ENCODE measurements at places on chromosomes 3 and 15.

GRCh38 chr3:151769175-151769574, 35.4 kb downstream of the AADACL2 start:
- no peak for DNase-seq
- H3K4me1 ChIP-seq: no peaks in the 10 kb centered on the region
- no peak overlapping the region for H3K4me3 ChIP-seq
- H3K27me3 ChIP-seq: no peaks in the 10 kb centered on the region
- H3K27ac ChIP-seq: no peak overlapping the region
- H3K36me3 ChIP-seq: no peaks in the 10 kb centered on the region

DNA sequence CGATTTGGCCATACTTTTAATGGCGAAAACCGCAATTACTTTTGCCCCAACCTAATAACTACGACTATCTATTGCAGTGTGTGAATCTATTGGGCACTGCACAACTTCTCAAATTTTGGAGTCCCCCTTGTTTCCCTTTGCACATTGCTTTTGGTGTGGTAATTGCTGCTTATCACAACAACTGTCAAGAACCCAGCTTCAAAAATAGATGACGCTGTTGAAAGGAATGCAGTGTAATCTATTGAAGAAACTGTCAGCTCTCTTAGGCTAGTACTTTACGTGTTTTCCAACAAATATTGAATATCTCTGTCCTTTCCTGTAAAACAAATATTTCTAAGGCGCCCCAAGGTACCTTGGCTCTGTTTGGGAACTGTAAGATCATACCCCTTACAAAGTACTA, 222.8 kb upstream of the UBE2E2 start:
- H3K4me3 ChIP-seq: no peak overlapping the region
- H3K27ac ChIP-seq: no peak overlapping the region
- H3K36me3 ChIP-seq: no peaks in the 10 kb centered on the region
- no peaks in the 10 kb centered on the region for H3K27me3 ChIP-seq

- H3K4me1 ChIP-seq: no peaks in the 10 kb centered on the region
- peak overlapping the region; percentile 27 for H3K27ac ChIP-seq
- H3K36me3 ChIP-seq: peaks cover 82% of the 10 kb centered on the region
- DNase-seq: no peak
- no peak overlapping the region for H3K4me3 ChIP-seq
- H3K27me3 ChIP-seq: no peaks in the 10 kb centered on the region
Measured at GRCh38 chr3:46829699-46830208, 33.5 kb downstream of the MYL3 start.

- H3K27me3 ChIP-seq: no peaks in the 10 kb centered on the region
- DNase-seq: no peak
- H3K36me3 ChIP-seq: no peaks in the 10 kb centered on the region
Measured at GRCh38 chr3:152480282-152480953, 211.7 kb downstream of the MBNL1 start.

DNA sequence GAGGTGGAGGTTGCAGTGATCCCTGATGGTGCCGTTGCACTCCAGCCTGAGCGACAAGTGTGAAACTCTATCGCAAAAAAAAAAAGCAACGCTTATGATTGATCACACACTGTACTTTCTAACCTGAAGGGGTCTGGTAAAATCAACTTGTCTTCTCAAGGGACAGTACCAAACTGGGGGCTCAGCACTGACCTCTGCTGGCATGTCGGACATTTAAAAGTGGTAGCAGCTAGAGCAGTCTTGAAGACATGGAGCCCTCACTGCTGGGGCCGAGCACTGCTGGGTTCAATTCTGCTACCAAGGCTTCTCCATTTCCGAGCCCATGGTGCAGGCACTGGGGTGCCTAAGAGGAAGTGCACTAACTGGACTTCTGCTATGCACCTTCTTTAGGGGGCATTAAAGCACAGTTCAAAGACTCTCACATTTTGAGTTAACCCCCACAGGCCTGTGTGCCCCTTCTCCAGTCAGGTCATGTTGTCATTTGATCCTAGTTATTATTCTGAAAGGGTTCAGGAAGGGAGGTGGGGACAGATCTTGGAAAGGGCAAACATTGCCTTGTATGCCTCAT, 26.4 kb upstream of the LAMP3 start:
- peak; percentile 45 for DNase-seq
- H3K27me3 ChIP-seq: no peaks in the 10 kb centered on the region
- H3K36me3 ChIP-seq: no peaks in the 10 kb centered on the region
- H3K4me1 ChIP-seq: no peaks in the 10 kb centered on the region
- H3K4me3 ChIP-seq: no peak overlapping the region

DNA sequence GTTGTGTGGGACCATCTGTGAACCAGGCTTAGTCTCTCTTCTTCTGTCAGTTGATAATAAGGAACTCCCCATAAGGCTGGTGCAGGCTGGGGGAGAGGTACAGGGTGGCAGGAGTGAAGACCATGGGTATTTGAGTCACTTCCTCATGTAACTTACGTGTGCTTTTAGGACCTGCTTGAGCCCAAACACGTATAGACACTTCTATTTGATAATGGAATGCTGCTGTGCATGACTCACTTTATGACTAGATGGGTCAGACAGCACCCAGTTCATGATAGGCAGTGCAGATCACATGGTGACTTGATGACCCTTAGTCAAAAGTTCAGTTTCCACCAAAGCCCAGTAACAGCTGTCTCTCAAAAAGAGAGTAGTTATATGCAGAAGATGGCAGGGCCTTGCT, 490.9 kb downstream of the ZBBX start:
- H3K27me3 ChIP-seq: no peaks in the 10 kb centered on the region
- H3K4me3 ChIP-seq: no peak overlapping the region
- DNase-seq: no peak
- H3K27ac ChIP-seq: no peak overlapping the region
- H3K4me1 ChIP-seq: no peaks in the 10 kb centered on the region
- H3K36me3 ChIP-seq: no peaks in the 10 kb centered on the region

DNA sequence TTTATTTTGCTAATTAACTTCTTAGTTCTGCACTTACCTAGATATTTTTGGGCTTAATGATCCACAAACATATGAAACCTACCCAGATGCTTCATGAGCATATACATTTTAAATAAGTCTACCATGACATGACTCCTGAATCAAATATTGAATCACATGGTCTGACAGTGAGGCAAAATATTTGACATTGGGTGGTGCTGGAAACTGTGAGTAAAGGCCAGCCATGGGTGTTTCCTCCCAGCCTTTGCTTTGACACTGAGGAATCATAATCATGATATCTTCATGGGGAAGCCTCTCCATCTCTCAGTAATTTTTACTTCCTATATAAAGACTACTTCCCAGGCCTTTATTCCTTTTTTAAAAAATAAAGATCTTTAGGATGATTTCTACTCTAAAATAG, 22.8 kb upstream of the SSR3 start:
- no peaks in the 10 kb centered on the region for H3K27me3 ChIP-seq
- H3K27ac ChIP-seq: no peak overlapping the region
- no peaks in the 10 kb centered on the region for H3K36me3 ChIP-seq
- H3K4me3 ChIP-seq: no peak overlapping the region

DNA sequence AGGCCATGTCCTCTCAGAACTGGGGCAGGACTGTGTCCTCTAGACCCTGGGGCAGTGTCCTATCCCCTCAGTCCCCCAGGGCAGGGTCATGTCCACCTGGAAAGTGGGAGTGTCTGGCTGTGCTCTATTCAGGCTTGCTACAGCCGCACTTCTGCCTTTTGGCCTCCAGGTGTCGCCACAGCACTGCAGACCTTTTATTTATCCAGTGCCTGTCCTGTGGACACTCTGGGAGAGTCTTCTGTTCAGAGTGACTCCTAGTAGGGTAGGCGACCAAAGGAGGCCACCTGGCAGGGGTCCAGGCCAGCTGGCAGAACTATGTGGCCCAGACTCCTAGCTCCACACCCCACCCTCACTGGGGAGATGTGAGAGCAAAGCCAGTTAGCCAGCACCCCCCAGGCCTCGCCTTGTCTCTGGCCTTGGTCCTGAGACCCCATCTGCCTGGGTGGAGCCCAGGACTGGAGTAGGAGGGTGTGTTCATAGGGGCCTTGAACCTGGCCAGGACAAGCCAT, 3.9 kb downstream of the TMIE start:
- no peak overlapping the region for H3K27ac ChIP-seq
- peaks cover 4% of the 10 kb centered on the region for H3K4me1 ChIP-seq
- no peaks in the 10 kb centered on the region for H3K36me3 ChIP-seq
- H3K4me3 ChIP-seq: no peak overlapping the region
- DNase-seq: peak; percentile 72

DNA sequence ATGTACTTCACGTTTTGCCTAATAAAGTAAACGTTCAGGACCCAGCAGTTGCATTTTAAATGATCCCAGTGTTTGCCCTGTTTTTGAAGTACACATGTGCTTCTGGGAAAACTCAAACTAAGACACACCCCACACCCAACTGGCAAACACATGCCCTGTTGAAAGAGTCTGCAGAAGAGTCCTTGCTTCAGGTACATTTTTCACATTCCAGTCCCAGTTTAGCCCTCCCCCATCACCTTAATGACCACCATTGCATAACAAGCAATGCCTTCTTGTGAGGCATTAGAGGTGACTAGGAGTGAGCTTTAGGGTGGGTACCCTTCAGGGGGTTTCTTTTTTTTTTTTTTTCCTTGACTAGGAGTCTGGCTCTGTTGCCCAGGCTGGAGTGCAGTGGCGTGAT, 322.3 kb downstream of the CNTN4 start:
- H3K4me1 ChIP-seq: no peaks in the 10 kb centered on the region
- no peak overlapping the region for H3K27ac ChIP-seq
- H3K36me3 ChIP-seq: no peaks in the 10 kb centered on the region
- no peaks in the 10 kb centered on the region for H3K27me3 ChIP-seq

GRCh38 chr15:35330048-35330695, 215.8 kb downstream of the DPH6 start:
- no peaks in the 10 kb centered on the region for H3K4me1 ChIP-seq
- DNase-seq: no peak
- H3K36me3 ChIP-seq: no peaks in the 10 kb centered on the region
- H3K27ac ChIP-seq: no peak overlapping the region
- no peaks in the 10 kb centered on the region for H3K27me3 ChIP-seq
- H3K4me3 ChIP-seq: no peak overlapping the region

- peaks cover 24% of the 10 kb centered on the region for H3K27me3 ChIP-seq
- no peak overlapping the region for H3K4me3 ChIP-seq
- DNase-seq: peak; percentile 93
- no peak overlapping the region for H3K27ac ChIP-seq
- H3K36me3 ChIP-seq: no peaks in the 10 kb centered on the region
Measured at GRCh38 chr15:31488437-31489204, 162.0 kb downstream of the KLF13 start.

DNA sequence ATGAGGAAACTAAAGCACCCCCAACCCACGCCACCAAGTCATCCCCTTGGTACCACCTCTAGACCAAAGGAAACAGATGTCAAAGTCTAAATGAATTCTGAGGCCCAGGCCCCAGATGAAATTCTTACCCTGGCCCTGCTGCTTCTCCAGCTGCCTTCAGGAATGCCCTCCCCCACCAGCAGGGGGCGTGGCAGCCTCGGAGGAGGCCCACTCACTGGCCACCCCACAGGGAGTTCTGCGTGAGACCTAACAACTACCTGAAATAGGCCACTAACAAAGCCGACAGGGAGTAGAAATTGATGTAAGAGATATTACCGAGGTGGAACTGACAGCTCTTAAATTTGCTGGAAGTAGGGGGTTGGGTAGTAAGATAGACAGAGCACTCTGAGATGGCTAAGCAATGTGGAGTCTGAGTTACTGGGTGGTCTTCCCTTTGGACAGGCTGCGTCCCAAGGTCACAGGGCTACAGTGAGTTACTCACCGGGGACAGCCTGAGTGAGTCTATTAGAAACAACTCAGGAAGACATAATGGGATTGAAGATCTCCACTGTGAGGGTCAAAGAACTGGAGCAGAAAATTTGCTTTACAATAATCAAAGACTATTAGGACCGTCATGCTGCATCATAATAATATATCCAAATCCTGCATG, 240.7 kb downstream of the SHOX2 start:
- no peak overlapping the region for H3K4me3 ChIP-seq
- no peaks in the 10 kb centered on the region for H3K4me1 ChIP-seq
- DNase-seq: peak; percentile 19
- no peak overlapping the region for H3K27ac ChIP-seq
- no peaks in the 10 kb centered on the region for H3K36me3 ChIP-seq
- H3K27me3 ChIP-seq: no peaks in the 10 kb centered on the region

- H3K4me1 ChIP-seq: no peaks in the 10 kb centered on the region
- no peaks in the 10 kb centered on the region for H3K36me3 ChIP-seq
- H3K27ac ChIP-seq: no peak overlapping the region
Measured at GRCh38 chr3:27559835-27560234, 75.7 kb upstream of the SLC4A7 start.

- H3K36me3 ChIP-seq: no peaks in the 10 kb centered on the region
- DNase-seq: no peak
- no peak overlapping the region for H3K4me3 ChIP-seq
- H3K27me3 ChIP-seq: peaks cover 17% of the 10 kb centered on the region
- H3K4me1 ChIP-seq: no peaks in the 10 kb centered on the region
Measured at GRCh38 chr15:87817553-87817952, 439.0 kb downstream of the NTRK3 start.

DNA sequence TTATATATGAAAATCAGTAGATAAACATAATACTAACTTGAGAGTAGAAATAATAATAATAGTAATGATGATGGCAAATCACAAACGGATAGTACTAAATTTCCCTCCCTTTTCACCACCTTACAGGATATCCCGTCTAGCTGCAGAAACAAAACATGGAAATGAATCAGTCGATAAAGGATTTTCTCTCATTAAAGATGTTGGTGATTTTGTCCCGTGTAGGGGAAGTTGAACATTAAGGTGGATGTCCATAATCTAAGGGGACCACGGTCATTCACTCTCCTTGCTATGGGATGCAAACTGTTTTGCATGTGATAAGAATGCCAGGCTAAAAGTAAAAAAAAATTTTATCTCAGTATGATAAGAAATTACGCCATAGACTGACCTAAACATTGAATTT, 1027.7 kb upstream of the NR2F2 start:
- DNase-seq: no peak
- no peak overlapping the region for H3K4me3 ChIP-seq
- no peak overlapping the region for H3K27ac ChIP-seq
- no peaks in the 10 kb centered on the region for H3K27me3 ChIP-seq

- no peak overlapping the region for H3K27ac ChIP-seq
- H3K27me3 ChIP-seq: no peaks in the 10 kb centered on the region
- no peak overlapping the region for H3K4me3 ChIP-seq
- H3K36me3 ChIP-seq: no peaks in the 10 kb centered on the region
- no peak for DNase-seq
- no peaks in the 10 kb centered on the region for H3K4me1 ChIP-seq
Measured at GRCh38 chr3:35079403-35079802, 559.9 kb upstream of the ARPP21 start.

DNA sequence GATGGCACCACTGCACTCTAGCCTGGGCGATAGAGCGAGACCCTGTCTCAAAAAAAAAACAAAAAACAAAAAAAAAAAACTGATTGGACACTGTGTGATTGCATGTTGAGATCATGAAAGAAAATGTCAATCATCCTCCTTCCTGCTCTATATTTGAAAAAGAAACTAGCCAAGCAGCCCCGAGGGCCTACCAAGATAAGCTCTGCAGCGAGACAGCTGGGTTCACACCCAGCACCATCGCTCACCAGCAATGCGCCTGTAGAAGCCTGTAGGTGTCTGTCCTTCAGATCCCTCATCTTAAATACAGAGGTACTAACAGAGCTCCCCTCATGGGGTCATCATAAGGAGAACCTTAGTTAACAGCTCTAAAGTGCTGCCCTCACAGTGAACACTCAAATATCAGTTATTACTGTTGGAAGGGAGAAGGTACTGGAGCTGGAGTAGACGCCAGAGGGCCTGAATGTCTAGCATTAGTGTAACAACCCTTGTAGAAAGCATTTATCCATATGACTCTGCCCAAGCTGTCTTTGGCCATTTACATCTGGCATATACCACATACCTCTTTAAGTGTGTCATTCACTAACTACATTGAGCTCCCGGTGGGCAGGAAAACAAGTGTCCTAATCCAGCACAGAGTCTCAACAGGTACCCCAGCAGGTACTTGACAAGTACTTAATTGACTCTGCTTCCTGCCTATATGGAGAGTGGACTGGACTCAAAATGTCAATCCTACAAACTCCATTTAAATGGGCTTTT, 22.9 kb downstream of the MYLK start:
- no peaks in the 10 kb centered on the region for H3K36me3 ChIP-seq
- H3K27ac ChIP-seq: no peak overlapping the region
- H3K4me3 ChIP-seq: no peak overlapping the region
- no peaks in the 10 kb centered on the region for H3K27me3 ChIP-seq
- peaks cover 11% of the 10 kb centered on the region for H3K4me1 ChIP-seq

Data from cardiac muscle cell (in vitro differentiated cells and primary cell).